ENCODE measurements at places on chromosomes 16 and 17.

GRCh38 chr16:13307255-13307654 is 405.9 kb downstream of the SHISA9 start:
- no peak for DNase-seq

DNA sequence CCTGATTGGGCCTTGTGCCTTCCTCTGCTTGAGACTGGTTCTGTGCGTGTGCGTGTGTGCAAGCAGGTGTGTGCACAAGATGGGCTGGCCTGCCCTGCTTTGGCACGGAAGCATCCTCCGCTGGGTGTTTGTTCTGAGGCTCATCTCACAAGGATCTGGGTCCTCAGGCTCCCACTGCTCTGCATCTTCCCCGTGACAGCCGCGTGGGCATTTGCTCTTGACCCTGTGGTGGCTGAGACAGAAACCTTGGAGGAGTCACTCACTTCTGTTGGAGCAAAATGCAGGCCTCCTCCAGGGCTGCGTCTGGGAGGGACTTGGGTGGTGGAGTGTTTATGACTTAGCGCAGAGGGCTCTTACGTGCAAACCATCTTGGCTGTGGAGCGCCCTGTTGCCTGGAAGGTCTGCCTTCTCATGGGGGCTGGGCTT is 119.2 kb downstream of the RPTOR start:
- peak; percentile 26 for DNase-seq

DNA sequence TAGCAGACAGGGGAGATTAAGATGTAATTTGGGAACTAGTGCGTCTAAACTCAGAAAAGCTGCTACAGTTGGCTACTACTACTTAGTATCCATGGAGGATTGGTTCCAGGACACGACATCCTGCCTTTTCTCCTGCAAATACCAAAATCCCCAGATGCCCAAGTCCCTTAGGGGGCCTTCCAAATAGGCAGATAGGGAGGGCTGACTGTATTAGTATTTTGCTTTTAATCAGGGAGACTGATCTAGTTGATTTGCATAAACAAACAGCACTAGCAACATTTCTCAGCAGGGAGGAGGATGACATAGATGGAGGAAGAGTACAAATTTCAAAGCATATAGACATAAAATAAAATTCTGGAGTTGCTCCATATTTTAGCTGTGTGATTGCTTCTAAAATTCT is 621.6 kb upstream of the GOT2 start:
- no peak for DNase-seq

GRCh38 chr16:81464279-81464678 is 19.7 kb downstream of the CMIP start:
- no peak for DNase-seq

- DNase-seq: no peak
These were observed 142.7 kb downstream of the PITPNC1 start for GRCh38 chr17:67519801-67520251.

- DNase-seq: no peak
These were observed 486 bp downstream of the SYT17 start for GRCh38 chr16:19168371-19169081.

DNA sequence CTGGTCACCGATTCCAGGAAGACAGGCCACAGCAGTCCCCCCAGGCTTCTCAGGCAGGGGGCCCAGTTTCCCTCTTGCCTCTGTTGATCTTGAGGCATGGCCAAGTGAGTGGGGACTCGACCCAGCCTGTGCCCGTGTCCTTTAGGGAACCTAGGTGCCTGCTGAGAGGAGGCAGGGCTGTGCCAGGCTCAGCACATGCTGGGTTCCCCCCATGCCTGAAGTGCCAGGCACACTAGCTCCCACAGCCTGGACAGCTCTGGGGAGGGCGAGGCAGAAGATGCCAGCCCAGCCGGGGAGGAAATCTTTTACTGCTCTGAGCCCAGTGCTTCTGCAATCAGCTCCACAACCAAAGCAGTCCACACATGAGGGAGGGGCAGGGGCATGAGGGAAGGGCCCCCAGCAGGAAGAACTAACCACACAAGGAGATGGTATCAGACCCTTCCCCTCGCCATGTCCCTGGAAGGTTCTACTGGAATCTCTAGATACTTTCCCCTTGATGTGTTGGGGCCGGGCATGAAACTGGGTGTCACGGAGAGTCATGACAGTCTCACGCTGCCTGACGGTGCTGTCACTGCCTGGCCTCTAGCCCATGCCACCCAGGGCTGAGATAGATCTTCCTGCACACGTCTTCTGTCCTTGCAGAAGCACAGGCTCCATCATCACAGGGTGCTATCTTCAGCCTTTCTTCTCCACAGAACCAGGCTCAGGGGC is 25.5 kb downstream of the MYO18A start:
- DNase-seq: no peak

DNA sequence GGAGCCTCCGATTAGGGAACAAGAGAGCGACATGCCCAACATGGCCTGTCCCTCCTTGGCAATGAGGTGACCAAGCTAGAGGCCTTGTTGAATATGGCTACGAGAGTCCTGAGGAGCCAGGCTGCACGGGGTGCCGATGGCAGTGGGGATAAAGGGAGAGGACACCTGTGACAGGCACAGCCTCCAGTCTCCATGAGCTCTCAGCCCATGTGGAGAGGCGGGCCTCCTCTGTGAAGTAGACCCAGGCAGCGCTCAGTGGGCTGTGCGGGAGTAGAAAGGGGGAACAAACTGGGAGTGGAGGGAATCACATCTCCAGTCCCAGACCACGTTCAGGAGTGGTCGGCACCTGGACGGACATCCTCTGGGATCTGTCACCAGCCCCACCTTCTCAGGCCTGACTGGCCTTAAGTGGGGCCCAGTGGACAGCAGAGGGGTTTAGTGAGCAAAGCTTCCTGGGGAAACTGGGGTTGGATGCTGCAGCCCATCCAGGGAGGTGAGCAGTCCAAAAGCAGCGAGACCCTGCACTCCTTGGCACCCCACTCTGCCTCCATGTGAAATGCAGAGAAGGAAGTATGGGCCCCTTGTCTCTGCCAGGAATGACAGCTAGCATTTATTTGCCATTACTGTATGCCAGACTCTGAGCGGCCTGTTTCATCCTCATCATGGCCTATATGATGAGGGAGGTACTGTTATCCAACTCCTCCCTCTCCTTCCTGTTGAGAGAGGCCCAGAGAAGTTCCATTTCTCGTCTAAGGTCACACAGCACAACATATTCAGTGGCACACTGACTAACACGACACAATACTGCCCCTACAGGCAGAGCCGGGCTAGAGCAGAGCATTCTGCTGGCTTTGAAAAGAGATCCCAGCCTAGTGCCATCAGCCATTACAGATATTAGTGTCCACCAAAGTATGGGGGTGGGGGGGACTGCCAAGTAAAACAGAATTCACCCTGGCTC is 4.5 kb upstream of the TMEM92 start:
- DNase-seq: peak; percentile 41

DNA sequence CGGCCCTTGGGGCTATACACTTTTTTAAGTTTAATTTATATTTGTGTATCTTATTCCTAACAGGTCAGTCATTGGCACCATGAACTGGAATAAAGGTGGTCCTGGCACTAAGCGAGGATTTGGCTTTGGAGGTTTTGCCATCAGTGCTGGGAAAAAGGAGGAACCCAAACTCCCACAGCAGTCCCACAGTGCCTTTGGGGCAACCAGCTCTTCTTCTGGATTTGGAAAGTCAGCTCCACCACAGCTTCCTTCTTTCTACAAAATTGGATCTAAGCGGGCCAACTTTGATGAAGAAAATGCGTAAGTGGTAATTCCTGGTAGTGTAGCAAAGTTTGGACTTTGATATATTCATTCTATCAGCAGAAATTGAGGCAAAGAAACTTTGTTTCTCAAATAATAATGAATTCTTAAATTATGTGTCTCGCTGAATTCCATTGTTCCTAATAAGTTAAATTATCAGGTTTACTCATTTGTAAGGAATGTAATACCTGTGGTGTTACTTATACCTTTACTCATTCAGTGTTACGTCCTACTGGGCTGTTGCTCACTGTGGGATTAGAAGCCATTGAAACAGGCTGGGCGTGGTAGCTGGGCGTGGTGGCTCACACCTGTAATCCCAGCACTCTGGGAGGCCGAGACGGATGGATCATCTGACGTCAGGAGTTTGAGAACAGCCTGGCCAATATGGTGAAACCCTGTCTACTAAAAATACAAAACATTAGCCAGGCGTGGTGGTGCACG is 13.2 kb downstream of the DDX42 start:
- no peak for DNase-seq

GRCh38 chr17:27755706-27756466 is 44.4 kb downstream of the NOS2 start:
- no peak for DNase-seq

DNA sequence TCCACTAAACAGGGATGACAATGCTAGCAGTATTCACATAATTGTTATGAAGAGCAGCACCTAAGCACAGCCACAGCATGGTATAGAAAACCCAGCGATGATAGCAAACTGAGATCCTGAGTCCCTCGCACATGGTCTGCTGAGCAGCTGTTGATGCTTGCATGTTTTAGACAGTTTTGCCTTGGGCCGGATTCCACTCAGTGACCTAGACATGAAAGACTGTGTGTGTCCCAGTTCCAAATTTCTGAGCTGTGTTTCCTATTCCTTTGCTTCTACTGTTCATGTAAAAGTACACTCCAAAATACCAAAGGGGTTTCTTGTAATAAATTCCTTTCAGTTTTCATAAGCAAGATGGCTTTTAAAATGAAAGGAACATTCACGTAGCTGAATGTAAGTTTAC is 30.8 kb upstream of the CMTR2 start:
- no peak for DNase-seq

GRCh38 chr17:50256826-50257618 is 17.2 kb upstream of the TMEM92 start:
- DNase-seq: no peak

- no peak for DNase-seq
These were observed 122.0 kb downstream of the COPRS start for GRCh38 chr17:31736855-31737625.

GRCh38 chr17:48392857-48393256 is 37.2 kb downstream of the SKAP1 start:
- no peak for DNase-seq

DNA sequence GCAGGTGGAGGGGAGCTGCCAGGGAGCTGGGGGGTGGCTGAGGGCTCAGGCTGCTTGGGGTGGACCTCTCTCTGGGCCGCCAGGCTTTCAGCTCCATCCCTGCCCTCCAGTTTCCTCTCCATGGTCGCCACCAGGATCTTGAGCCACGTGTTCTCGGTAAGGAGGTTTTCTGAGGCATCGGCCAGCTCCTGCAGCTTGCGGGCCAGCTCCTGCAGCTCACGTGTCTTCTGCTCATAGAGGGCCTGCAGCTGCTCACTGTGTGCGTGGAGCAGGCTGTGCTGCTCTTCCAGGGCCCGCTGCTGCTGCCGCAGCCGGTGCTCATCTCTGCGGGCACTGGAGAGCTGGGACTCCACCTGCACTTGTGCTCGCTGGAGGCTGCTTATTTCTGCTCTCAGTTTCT is 11.0 kb downstream of the SNN start:
- no peak for DNase-seq

GRCh38 chr16:63473725-63474124 is 1437.5 kb upstream of the CDH8 start:
- DNase-seq: no peak

DNA sequence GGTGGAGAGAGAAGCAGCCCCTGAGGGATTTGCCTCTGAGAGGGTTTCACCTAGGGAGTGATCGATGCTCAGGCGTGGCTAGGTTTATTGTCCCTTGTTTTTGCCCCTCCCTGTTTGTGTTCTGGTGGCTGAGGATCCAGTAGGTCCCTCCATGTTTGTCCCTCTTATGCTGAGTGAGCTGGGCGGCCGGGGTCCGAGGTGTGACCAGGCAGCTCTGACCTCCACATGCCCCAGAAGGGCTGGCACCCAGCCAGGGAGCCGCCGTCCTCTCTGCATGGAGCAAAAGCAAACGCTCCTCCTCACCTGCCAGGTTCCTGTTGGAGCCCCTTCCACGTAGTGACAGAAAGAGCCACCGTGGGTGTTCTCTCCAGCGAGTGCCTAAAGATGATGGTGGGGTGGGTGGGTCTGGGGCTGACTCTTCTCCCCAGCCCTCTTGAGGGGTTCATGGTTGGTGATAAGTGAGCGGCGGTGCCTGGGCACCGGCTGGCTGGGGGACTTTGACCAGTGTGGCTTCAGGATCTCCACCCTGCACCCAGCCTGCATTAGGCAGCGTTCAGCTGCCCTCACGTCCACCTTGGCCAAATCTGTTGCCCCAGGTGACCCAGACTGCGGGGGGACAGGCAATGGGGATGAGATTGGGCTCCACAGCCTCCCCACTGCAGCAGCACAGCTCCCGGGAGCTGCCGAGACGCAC is 14.1 kb upstream of the NUDT16L1 start:
- DNase-seq: no peak

All from activated CD4-positive, alpha-beta T cell treated with anti-CD3 and anti-CD28 coated beads for 4 hours (primary cell).